T-helper 2 cell treated with Interferon-gamma antibody and Interleukin-4, amounts not matched to agents 5 μg/mL and 100 μg/mL, for 36 hours (primary cell): ENCODE measurements at places on chromosomes 3 and 15.

DNA sequence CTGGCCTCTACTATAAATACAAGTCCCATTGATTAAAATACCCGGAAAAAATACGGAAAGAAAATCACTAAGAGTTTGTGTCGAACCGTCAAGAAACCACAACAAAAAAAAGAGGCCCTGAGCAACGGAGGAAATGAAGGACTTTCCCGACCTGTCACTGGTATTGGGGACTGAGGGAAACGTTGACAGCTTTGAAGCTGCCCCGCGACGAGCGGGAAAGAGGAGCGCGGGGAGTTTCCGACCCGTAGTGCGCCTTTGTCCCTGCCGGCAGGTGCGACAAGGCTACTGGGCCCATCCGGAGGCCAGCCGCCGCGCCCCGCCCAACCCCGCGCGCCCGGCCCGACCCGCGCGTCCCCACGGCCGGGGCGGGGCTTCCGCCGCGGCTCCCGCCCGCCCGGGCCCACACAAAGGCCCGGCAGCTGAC is 416 bp downstream of the PBRM1 start:
- DNase-seq = peak; percentile 88
- peak overlapping the region; percentile 87 for H3K4me3 ChIP-seq
- H3K4me1 ChIP-seq = peaks cover 39% of the 10 kb centered on the region

DNA sequence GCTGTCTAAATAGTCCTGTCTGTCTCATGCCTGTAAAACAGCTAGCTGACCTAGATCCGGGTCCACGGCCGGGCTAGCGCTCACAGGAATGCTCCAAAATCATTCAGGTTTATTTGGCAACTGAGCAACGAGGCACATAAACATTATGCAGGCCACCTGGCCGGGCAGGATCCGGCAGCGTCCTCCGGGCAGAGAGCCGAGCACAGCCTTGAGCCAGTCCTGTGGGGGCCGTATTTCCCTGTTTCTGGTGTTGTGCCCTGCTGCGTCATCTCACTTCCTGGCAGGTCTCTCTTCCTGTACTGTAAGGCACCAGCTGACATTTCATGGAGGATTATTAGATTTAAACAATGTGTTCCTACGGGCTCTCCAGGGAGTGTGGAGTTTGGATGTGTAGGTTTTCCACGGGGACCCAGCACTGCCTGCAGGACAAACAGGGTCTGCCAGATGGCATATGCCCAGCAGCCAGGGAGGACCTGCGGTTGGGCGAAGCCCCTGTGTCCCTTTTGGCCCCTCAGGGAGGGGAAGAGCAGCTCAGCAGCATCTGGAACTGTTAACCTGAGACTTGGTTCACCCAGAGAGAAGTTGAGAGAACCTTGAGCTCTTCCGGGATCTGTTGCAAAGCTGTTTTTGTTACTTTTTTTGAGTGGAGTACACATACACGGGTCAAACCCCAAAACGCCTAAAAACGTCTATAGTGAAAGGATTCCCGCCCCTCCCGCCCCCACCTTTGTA is 16.6 kb upstream of the LRRK1 start:
- H3K27ac ChIP-seq = no peak overlapping the region
- no peaks in the 10 kb centered on the region for H3K36me3 ChIP-seq
- peaks cover 13% of the 10 kb centered on the region for H3K27me3 ChIP-seq
- H3K4me1 ChIP-seq = no peaks in the 10 kb centered on the region
- no peak overlapping the region for H3K4me3 ChIP-seq

- peaks cover 10% of the 10 kb centered on the region for H3K27me3 ChIP-seq
- no peak for DNase-seq
- peak overlapping the region; percentile 53 for H3K4me3 ChIP-seq
- H3K4me1 ChIP-seq = peaks cover 3% of the 10 kb centered on the region
- H3K36me3 ChIP-seq = no peaks in the 10 kb centered on the region
These were observed 106.6 kb upstream of the TMC3 start for GRCh38 chr15:81480645-81481053.

GRCh38 chr15:68316061-68316804 is 38.7 kb downstream of the FEM1B start:
- H3K4me1 ChIP-seq = no peaks in the 10 kb centered on the region
- H3K36me3 ChIP-seq = no peaks in the 10 kb centered on the region
- H3K27me3 ChIP-seq = no peaks in the 10 kb centered on the region
- DNase-seq = no peak
- H3K4me3 ChIP-seq = no peak overlapping the region

DNA sequence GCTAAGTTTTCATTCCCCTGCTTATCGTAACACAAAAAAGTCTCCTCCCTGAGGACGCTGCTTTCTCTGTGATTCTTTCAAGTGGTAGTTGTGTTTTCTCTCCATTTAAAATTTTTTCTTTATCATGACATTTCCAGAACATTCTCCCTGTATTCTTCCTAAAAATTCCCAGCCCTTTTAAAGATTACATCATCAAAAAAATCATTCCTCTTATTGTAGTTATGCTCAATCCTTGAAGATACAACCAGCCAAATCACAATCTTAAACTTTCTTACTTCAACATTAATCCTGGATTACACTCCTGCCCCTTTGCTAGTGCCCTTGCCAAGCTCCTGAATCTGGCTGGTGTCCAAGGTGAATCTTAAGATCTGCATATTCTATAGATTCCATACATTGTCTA is 163.7 kb upstream of the CBLB start:
- H3K27me3 ChIP-seq = no peaks in the 10 kb centered on the region
- no peak overlapping the region for H3K4me3 ChIP-seq
- H3K4me1 ChIP-seq = no peaks in the 10 kb centered on the region
- H3K36me3 ChIP-seq = no peaks in the 10 kb centered on the region
- H3K27ac ChIP-seq = no peak overlapping the region

DNA sequence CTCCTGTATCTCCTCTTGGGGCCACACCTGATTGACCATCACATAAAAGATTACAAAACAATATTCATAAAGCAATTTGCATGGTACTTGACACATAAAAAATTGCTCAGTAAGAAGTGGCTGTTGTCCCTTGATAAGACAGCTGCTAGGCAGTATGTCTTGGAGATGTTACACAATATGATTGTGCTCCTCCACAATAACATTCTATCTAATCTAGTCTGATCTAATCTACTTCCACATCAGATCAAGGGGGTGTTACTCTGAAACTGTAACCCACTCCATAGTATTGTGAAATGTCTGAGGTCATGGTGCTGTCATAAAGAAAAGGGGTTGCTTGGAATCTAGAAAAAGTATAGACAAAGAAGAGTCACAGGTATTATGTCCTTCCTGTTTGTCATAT is 23.4 kb upstream of the AQP9 start:
- no peak overlapping the region for H3K4me3 ChIP-seq
- no peak for DNase-seq
- H3K36me3 ChIP-seq = no peaks in the 10 kb centered on the region
- peaks cover 3% of the 10 kb centered on the region for H3K27me3 ChIP-seq

- no peaks in the 10 kb centered on the region for H3K36me3 ChIP-seq
- DNase-seq = no peak
- H3K27me3 ChIP-seq = peaks cover 4% of the 10 kb centered on the region
- H3K4me1 ChIP-seq = no peaks in the 10 kb centered on the region
- H3K27ac ChIP-seq = no peak overlapping the region
These were observed 2.0 kb downstream of the PRSS50 start for GRCh38 chr3:46715507-46716175.

GRCh38 chr15:46732060-46732459 is 985.2 kb upstream of the SEMA6D start:
- no peaks in the 10 kb centered on the region for H3K4me1 ChIP-seq
- DNase-seq = no peak
- H3K27me3 ChIP-seq = no peaks in the 10 kb centered on the region
- H3K27ac ChIP-seq = no peak overlapping the region

GRCh38 chr15:100849855-100850218 is 29.8 kb upstream of the ALDH1A3 start:
- H3K27me3 ChIP-seq = peaks cover 23% of the 10 kb centered on the region
- no peak overlapping the region for H3K27ac ChIP-seq
- no peak for DNase-seq
- H3K36me3 ChIP-seq = no peaks in the 10 kb centered on the region

- no peaks in the 10 kb centered on the region for H3K36me3 ChIP-seq
- H3K27me3 ChIP-seq = no peaks in the 10 kb centered on the region
- H3K27ac ChIP-seq = no peak overlapping the region
- no peak overlapping the region for H3K4me3 ChIP-seq
- no peaks in the 10 kb centered on the region for H3K4me1 ChIP-seq
These were observed 842.8 kb upstream of the EPHA6 start for GRCh38 chr3:95971573-95971972.

- H3K4me3 ChIP-seq = no peak overlapping the region
- DNase-seq = no peak
- H3K27ac ChIP-seq = no peak overlapping the region
- no peaks in the 10 kb centered on the region for H3K36me3 ChIP-seq
- H3K4me1 ChIP-seq = no peaks in the 10 kb centered on the region
These were observed 442.4 kb upstream of the GRM7 start for GRCh38 chr3:6418485-6418884.

- no peak for DNase-seq
- no peak overlapping the region for H3K4me3 ChIP-seq
- no peak overlapping the region for H3K27ac ChIP-seq
These were observed 35.8 kb upstream of the LRTM1 start for GRCh38 chr3:54963641-54964040.

GRCh38 chr3:119453822-119454221 is 9.6 kb downstream of the TMEM39A start:
- H3K36me3 ChIP-seq = peaks cover 52% of the 10 kb centered on the region
- DNase-seq = no peak
- no peak overlapping the region for H3K27ac ChIP-seq
- H3K4me3 ChIP-seq = no peak overlapping the region
- no peaks in the 10 kb centered on the region for H3K27me3 ChIP-seq
- H3K4me1 ChIP-seq = peaks cover 8% of the 10 kb centered on the region

DNA sequence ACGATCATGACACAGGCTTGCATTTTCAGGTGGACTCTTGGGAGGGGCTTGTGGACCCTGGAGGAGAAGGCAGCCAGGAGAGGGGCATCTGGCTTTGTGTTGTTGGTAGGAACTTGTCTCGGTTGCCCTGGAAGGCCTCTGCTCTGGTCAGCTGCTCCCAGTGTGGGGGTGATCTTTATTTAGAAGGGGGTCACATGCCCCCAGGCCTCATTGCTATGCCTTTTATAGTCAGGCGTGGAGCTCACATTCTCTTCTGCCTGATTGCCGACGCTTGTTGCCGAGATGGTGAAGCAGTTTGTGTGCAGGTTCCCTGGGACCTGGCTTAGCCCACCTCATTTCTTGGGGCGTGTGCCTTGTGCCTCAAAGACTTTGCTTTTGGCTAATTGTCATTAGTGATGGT is 66.6 kb downstream of the IGF1R start:
- H3K27me3 ChIP-seq = no peaks in the 10 kb centered on the region
- no peak for DNase-seq
- peaks cover 31% of the 10 kb centered on the region for H3K4me1 ChIP-seq
- no peak overlapping the region for H3K4me3 ChIP-seq
- H3K27ac ChIP-seq = no peak overlapping the region
- H3K36me3 ChIP-seq = peaks cover 12% of the 10 kb centered on the region

DNA sequence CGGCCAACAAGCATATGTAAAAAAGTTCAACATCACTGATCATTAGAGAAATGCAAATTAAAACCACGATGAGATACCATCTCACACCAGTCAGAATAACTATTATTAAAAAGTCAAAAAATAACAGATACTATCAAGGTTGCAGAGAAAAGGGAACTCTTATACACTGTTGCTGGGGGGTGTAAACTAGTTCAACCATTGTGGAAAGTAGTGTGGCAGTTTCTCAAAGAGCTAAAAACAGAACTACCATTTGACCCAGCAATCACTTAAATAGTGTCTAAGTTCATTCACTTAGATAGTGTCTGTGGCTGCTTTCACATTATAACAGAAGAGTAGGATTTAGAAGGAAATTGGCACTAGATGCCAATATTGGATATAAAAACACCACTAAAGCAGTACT is 49.7 kb downstream of the CGGBP1 start:
- H3K27me3 ChIP-seq = peaks cover 31% of the 10 kb centered on the region
- H3K36me3 ChIP-seq = no peaks in the 10 kb centered on the region
- H3K4me3 ChIP-seq = no peak overlapping the region
- no peak overlapping the region for H3K27ac ChIP-seq
- peaks cover 15% of the 10 kb centered on the region for H3K4me1 ChIP-seq

DNA sequence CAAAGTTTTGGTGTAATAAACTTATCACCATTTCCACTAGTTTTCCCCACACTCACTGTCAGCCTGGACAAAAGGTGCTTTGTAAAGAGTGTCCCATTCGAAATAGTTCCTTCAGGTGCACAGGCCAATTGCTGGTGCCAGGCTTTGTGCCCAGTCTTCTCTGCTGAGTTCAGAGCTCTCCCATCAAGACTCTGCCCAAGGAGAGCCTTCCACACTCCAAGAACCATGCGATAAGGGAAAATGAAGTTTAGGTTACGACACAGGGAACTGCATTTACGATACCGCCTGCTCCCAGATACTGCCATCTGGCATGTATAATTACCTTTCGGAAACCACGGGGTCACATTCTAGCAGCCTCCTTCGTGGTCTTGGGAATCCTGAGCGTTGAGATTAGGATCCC is 379.6 kb downstream of the MECOM start:
- no peaks in the 10 kb centered on the region for H3K4me1 ChIP-seq
- no peak overlapping the region for H3K27ac ChIP-seq
- H3K4me3 ChIP-seq = no peak overlapping the region
- no peak for DNase-seq
- H3K36me3 ChIP-seq = no peaks in the 10 kb centered on the region

- DNase-seq = no peak
- H3K27ac ChIP-seq = no peak overlapping the region
- H3K4me1 ChIP-seq = no peaks in the 10 kb centered on the region
- H3K27me3 ChIP-seq = peaks cover 18% of the 10 kb centered on the region
- H3K36me3 ChIP-seq = no peaks in the 10 kb centered on the region
- H3K4me3 ChIP-seq = no peak overlapping the region
These were observed 73.6 kb downstream of the ETV5 start for GRCh38 chr3:186035277-186035676.

GRCh38 chr3:15800327-15800726 is 2.5 kb upstream of the ANKRD28 start:
- H3K36me3 ChIP-seq = peaks cover 19% of the 10 kb centered on the region
- no peak for DNase-seq
- H3K27me3 ChIP-seq = no peaks in the 10 kb centered on the region
- H3K4me1 ChIP-seq = peaks cover 76% of the 10 kb centered on the region
- peak overlapping the region; percentile 73 for H3K4me3 ChIP-seq
- peak overlapping the region; percentile 95 for H3K27ac ChIP-seq

DNA sequence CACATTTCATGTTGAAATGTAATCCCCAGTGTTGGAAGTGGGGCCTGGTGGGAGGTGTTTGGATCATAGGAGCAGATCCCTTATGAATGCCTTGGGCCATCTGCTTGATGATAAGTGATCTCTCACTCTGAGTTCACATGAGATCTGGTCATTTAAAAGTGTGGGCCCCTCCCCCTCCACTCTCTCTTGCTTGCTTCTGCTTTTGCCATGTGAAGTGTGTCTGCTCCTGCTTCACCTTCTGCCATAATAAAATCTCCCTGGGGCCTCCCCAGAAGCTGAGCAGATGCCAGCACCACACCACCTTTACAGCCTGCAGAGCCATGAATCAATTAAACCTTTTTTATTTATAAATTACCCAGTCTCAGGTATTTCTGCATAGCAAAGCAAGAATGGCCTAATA is 14.2 kb upstream of the CD200R1L start:
- DNase-seq = no peak
- H3K27ac ChIP-seq = no peak overlapping the region
- peaks cover 31% of the 10 kb centered on the region for H3K4me1 ChIP-seq
- peaks cover 8% of the 10 kb centered on the region for H3K36me3 ChIP-seq

- peaks cover 55% of the 10 kb centered on the region for H3K4me1 ChIP-seq
- DNase-seq = no peak
- H3K36me3 ChIP-seq = peaks cover 12% of the 10 kb centered on the region
- H3K4me3 ChIP-seq = peak overlapping the region; percentile 77
These were observed 71.5 kb downstream of the SLC12A8 start for GRCh38 chr3:125140818-125141595.
